ENCODE measurements at places on chromosomes 3 and 15.

DNA sequence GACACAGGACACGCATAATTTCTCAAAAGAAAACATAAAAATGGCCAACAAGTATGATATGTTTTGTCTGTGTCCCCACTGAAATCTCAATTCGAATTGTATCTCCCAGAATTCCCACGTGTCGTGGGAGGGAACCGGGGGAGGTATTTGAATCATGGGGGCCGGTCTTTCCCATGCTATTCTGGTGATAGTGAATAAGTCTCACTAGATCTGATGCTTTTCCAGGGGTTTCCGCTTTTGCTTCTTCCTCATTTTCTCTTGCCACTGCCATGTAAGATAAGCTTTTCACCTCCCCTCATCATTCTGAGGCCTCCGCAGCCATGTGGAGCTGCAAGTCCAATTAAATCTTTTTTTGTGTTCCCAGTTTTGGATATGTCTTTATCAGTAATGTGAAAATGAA, 12.1 kb upstream of the POU1F1 start:
- DNase-seq, result no peak

- DNase-seq, result no peak
These were observed 201.7 kb upstream of the PFN2 start for GRCh38 chr3:150172356-150172755.

DNA sequence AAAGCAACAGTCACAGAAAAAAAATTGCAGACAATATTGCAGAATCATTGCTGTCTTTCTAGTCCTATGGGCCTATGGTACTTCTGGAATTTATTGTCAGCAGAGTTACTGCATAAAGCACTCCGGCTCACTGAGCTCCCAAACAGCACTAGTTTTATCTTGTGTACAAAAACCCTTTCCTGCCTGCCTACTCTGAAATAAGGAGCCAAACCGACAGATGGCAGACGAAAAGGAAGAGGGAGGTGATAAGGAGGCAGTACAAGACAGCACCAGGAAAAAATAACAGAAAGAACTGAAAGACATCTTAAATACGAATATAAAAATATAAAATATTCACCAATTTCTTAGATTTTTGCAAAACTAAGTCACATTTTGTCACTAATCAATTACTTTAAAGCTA, 15.6 kb downstream of the HERC1 start:
- DNase-seq, result no peak

DNA sequence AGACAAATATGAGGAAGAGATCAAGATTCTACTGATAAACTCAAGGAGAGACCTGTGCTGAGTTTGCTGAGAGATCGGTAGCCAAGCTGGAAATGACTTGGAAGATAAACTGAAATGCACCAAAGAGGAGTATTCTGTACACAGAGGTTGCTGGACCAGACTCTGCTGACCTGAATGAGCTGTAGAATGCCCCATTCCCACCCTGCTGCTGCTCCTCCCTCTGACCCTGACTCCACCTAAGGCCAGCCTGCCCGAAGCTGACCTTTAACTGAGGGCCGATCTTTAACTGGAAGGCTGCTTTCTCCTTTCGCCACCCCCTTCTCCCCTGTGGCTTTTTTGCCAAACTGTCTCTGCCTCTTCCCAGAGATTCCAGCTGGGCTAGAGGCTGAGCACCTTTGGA, 34.6 kb downstream of the CDIN1 start:
- no peak for DNase-seq

DNA sequence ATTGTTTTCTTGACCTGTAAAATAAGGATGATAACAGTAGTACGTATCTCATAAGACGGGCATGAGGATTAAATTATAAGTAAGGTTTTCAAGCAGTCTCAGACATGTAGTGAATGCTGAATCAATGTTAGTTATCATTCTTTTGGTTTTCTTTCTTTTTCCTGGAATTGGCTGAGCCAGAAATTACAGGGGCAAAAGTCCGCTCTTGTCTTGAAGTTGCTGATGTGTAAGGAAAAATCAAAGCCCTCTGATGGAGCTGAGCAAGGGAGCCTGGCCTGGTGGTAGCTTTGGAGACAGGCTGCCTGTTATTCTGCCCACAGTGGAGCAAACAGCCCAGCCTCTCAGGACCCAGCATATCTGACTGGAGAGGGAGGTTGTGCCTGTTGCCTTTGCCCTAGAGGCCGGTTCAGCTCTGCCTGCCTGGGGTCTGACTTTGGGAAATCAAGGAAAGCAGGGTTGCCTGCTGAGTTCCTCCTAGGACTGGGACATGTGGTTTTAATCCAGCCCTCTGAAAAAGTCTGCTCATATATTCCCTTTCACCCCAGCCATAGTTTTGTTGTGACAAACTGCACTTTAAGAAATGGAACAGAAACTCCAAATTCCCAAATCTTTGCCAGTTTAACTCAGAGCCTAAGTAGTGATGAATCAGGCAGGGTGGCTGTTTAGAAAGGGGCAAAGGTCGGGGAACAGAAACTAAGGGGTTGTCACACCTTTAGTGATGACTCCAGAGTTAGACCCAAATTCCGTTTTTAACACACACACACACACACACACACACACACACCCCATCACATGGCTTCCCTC, 40.1 kb downstream of the GASK1A start:
- DNase-seq, result no peak

DNA sequence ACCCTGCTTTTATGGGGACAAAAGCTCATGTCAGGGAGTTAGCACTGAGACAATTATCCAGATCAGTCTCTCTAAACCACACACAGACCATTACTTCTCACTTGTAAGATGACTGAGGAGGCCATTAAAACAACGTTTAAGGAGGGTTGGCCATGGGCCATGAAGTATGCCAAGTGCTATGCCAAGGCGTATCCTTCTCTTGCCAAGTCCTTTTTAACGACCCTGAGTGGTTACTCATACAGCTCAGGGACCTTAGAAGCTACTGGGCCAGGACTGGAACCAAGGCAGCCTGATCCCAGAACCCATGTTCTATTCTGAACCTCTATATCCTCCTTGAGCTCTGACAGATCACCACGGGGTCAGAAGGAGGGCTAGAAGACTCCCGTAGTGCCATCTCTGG, 50.0 kb downstream of the NMNAT3 start:
- DNase-seq, result no peak

- DNase-seq, result no peak
These were observed 135.3 kb downstream of the DIPK2A start for GRCh38 chr3:144106970-144107369.

- DNase-seq, result no peak
These were observed 162.9 kb upstream of the CMC1 start for GRCh38 chr3:28078536-28078935.

DNA sequence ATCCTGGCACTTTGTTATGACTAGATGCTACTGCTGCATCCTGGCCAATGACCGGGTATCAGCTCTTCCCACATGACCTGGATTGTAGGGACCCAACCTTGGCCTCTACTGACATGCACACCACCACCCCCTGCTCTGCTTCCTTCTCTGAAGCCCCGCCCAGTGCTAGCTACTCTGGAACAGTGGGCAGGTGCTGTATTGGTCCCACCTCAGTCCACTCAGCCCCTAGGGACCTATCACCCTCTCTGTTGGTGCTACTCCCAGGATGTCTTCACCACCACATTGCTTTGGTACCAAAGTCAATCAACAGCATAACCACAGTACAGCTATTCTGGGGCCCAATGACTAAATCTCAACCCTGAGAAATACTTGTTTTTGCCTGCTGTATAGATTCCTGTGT, 170.2 kb upstream of the PRICKLE2 start:
- no peak for DNase-seq

- no peak for DNase-seq
These were observed 15.7 kb downstream of the GTPBP8 start for GRCh38 chr3:113006359-113007056.

- no peak for DNase-seq
These were observed 23.3 kb downstream of the LRRC2 start for GRCh38 chr3:46542801-46543201.

GRCh38 chr15:74845208-74845568, 2.2 kb upstream of the ULK3 start:
- DNase-seq, result no peak

- DNase-seq, result peak; percentile 3
These were observed 2.7 kb downstream of the ADAMTS7 start for GRCh38 chr15:78808550-78808949.

- no peak for DNase-seq
These were observed 46.3 kb upstream of the C2CD4B start for GRCh38 chr15:62211348-62211747.

GRCh38 chr3:115792206-115792955, 169.1 kb downstream of the GAP43 start:
- no peak for DNase-seq

GRCh38 chr15:78358102-78358870, 18.1 kb downstream of the CRABP1 start:
- no peak for DNase-seq

- no peak for DNase-seq
These were observed 630.3 kb downstream of the NAALADL2 start for GRCh38 chr3:175489406-175489805.

GRCh38 chr3:120181632-120182031, 87.4 kb upstream of the GSK3B start:
- DNase-seq, result peak; percentile 83

DNA sequence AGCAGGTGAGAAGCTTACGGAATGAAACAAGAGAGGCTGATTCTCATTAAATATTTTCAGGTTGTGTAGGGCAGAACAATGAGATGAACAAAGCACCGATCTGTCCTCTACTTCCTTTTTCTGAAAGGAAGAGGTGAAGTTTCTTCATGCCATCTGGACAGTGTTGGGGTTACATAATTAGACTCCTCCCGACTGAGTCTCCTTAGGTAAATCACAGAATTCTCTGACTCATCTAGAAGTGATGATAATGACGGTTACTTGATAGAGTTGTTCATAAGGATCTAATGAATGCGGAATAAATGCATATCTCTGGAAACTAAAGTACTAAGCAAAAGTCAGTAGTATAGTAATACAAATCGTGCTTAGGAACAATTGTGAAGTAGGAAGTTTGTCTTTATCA, 21.2 kb downstream of the CRTC3 start:
- DNase-seq, result no peak

DNA sequence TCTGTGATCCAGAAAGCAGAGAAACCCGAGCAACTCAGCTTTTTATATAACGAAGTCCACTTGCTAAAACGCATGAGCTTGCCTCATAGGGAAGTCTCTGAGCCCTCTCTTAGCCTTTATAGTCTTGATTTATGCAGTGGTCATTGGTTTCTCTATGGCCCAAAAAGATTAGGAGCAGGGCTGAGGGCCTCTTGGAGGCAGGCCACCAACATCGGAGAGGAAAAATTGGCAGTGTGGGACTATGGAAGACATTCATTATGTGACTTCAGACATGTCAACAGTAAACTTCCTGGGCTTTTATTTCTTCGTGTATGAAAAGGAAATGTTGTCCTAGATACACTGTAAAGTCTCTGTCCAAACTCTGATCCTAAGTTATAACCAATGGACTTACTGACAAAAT, 13.5 kb downstream of the RAB8B start:
- no peak for DNase-seq

DNA sequence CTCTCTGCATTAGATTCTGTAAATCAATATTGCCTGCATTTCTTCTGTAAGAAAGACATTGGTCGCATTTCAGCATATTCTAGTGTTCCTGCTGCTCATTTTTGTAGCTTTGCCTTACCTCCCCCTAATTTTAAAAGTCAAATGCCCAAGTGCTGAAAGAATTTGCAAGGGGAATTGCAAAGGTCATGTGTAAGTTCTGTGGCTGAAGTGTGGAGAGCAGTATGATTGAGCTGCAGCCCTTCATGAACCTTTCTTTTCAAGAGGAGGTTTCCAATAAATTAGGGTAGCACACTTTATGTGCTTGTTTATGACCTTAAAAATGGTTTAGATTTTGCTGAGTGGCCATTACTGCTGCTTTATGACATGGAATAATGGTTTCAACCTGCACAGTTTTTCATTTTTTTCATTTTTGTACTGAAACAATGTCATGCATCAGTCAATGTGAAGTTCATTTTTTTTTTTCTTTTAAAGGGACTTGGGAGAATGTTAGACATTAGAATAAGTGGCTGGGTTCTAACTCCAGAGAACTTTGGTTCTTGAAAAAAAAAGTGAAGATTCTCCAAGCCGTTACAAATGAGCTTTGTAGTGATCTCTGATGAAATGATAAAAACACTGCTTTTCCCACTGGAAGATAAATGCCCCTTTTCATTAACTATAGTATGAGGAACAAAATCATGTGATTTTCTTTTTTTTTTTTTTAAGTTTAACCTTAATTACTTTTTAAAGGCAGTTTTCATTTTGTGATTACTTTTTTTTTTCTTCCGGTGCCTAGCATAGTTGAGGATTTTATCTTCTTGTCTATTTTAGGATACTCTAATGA, 99.6 kb downstream of the MITF start:
- no peak for DNase-seq

DNA sequence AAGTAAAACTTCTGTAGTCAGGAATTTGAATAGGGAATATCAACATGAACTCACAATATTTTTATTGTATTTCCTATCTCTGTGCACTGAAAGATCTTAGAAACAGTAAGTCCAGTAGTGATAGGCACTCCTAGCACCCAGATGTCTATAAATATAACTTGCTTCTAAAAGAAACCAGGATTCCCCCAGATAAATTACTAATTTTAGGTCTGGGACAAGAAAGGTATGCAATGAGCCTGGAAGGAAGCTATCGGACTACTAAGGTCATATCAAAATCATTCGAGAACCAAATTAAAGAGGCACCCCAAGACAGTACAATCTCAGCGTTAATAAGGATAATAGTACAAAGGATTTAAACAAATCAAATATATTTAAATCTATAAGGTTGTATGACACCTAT, 47.4 kb downstream of the CLDN18 start:
- no peak for DNase-seq

DNA sequence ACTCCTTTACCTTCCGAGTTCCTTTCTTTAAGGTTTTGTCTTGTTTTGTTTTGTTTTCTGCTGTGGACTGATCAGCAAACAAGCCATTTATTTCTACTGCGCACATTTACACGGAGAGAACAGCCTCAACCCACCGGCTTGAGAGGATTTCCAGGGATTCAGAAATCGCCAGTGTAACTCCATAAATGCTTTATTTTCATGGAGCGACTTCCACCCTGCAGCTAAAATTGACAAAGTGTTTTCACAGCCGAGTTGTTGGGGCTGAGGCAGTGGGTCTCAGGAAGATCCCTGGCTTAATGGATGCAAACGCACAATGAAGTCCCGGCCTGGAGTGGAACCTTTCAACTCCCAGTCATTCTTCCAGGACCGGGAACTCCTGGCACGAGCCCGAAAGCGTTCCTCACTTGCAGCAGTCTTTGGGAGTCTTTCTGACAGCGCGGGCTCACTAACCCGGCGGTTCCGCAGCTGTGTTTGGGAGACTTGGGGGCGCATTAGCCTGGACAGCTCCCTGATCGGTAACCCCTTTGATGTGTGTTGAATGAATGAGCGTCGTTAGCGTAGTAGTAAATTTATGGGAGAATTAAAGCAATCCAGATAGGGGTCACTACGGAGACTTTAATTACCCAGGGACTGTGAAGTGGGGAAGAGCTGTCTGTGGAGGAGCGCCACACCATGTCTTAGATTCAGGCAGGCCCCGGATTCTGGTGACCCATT, 785 bp upstream of the MYRIP start:
- peak; percentile 3 for DNase-seq

- DNase-seq, result no peak
These were observed 146.4 kb downstream of the EPHA6 start for GRCh38 chr3:96960661-96961330.

DNA sequence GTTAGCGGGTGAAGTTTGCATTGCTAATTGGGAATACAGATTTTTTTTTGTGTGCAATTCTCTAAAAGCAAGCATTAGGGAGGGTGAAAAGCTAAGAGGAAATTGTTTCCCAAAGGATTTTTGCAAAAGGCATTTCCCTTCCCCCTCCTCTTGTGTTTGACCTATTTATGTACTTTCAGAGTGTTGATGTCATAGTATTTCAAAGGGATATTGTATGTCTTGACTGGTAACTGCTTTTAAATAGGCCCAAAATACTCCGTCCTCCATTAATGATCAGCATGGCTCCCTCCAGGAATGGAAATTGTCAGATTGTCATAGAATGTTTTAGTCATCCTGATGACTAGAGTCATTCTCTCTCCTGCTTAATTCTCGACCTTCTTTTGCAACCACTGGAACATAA, 32.4 kb downstream of the TRIM71 start:
- DNase-seq, result no peak
